ENCODE measurements at places on chromosomes 4 and X.

DNA sequence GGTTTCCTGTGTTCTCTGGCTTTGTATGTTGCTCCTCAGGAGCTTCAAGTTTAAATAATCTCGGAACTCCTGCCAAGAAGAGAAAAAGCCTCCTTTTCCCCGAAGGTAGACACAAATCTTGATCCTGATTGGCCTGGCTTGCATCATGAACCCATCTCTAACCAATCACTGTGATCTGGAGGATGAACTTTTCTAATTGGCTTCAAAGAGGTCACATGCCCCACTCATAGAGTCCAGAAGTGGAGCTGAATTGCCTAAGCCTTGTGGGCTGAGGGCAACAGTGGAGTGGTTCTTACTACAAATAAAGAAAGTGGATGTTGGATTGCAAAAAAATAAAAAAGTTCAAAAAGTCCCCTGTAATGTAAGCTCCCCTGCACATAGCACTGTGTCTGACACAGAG lies 245.9 kb downstream of the MID1IP1 start:
- DNase-seq = no peak

GRCh38 chr4:108877821-108878220 lies 115.0 kb upstream of the ETNPPL start:
- no peak for DNase-seq

- no peak for DNase-seq
Measured at GRCh38 chr4:38842994-38843393, 13.6 kb downstream of the TLR6 start.

- no peak for DNase-seq
Measured at GRCh38 chrX:122907375-122907774, 276.7 kb upstream of the GRIA3 start.

GRCh38 chr4:121462660-121463261 lies 81.9 kb upstream of the QRFPR start:
- DNase-seq = no peak

DNA sequence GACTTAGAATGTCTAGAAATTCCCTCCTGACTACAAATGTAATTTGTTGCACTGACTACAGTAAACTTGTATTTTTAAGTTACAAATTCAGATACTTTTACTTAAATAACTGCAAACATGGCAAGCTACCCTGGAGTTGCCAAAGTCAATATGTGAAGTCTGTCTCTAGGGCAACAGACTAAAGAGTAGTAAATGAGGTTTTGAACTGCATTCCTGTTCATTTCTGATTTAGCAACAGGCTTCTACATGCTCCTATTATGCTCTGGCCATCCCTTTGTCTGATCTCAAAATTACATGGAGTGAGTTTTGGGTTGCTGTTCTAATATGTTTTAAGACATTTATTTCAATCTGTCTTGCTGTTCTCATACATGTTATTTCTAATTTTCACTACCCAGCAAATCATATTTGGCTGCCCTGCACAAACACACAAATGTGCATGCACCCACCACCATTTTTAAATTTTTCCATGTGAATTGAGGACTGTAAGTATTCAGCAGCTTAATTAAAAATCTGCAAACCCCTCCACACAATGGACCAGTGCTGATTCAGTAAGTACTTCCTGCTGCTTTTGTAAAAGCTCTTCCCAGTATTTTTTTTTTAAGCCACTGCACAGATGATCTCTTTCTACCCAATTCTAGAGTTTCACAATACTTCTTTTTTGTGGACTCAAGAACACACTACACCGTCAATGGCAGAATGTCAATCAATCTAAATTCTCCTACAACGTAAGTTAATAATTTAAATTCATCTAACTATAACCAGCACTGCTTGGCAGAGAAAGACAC lies 26.7 kb downstream of the SH3RF1 start:
- DNase-seq = no peak

DNA sequence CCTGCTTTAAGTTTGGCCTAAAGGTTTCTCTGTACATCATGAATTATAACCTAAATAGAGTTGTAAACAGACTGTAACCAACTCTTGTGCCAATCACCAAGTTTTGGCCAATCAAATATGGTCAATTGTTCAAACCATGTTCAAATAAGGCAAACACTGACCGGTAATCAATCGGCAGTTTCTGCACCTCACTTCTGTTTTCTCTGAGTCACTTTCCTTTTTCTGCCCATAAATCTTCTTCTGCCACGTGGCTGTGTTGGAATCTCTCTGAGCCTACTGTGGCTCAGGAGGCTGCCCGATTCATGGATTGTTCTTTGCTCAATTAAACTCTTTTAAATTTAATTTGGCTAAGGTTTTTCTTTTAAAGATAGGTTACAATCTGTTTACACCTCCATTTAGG lies 16.5 kb upstream of the ENPP6 start:
- no peak for DNase-seq

- no peak for DNase-seq
Measured at GRCh38 chr4:153267890-153268289, 63.6 kb downstream of the TRIM2 start.

DNA sequence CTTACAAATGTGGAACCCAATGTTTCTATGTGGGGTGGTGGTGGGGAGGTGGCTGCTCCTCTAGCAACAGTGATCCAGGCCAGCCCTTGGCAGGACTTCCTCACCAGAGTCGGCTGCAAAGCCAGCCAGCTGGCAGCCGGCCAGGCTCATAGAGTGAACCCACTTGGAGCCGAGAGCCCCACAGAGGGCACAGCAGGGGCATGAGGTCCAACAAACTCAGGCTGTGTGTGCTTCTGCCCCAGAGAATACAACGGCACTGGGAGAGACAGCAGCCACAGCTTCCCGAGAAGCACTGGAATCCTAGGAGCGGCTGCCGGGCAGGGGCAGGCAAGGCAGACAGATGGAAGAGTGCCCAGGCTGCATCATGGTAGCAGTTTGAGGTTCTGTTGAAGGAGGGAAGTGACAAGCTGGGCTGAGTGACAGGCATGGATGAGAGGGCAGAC lies 23.5 kb upstream of the SOWAHD start:
- DNase-seq = no peak

DNA sequence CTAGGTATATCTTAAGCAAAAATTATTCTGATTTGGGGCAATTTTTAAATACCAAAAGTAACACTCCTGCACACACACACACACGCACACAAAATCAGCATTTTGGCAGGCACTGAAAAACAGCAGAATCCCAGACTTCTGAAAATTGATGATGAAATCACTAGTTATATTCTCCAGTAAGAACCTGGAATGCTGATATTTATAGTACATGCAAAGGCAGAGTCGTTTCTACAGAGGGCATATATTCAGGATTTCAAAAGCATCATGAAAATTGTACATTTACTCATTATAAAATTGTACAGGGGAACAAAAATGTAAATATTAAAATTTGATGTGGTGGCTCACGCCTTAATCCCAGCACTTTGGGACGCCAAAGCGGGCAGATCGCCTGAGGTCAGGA lies 352.5 kb upstream of the PITX2 start:
- DNase-seq = no peak

DNA sequence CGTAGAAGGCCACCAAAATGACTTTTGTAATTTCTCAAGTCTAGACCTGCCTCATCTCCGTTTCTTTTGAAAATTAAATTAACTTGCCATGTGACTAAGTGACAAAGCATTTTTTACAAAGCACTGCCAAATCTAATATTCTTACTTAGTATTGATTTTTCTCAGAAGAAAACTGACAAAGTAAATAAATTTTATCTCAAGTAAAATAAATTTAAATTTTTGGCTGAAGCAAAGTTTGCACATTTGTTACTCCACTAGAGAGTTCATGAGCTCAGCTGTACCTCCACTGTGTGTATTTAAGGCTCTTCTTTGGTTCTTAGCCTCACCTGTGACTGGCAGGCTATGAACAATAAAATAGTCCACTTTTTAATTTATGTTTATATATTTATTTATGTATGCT lies 441.1 kb upstream of the PCDH10 start:
- DNase-seq = no peak

GRCh38 chrX:137747244-137748043 lies 181.5 kb downstream of the ZIC3 start:
- DNase-seq = no peak

- no peak for DNase-seq
Measured at GRCh38 chr4:101977076-101977475, 186.5 kb downstream of the BANK1 start.

DNA sequence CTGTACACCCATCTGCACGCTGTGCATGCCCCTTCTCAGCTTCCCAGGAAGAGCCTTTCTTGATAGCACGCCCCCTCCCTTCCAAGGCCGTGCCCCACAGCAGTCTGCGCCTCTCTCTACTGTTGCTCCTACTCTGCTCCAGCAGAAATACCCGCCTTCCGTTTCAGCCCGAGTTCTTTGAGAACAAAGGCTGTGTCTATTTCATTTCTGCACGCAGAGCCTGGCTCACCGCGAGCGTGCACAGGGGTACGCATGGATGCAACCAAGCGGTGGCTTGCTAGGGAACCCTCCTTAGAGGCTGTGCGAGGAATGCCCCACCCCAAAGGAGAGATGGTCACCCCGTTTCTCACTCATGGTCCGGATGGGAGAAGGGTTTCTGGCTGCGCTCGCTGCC lies 485 bp downstream of the AADAT start:
- DNase-seq = no peak

DNA sequence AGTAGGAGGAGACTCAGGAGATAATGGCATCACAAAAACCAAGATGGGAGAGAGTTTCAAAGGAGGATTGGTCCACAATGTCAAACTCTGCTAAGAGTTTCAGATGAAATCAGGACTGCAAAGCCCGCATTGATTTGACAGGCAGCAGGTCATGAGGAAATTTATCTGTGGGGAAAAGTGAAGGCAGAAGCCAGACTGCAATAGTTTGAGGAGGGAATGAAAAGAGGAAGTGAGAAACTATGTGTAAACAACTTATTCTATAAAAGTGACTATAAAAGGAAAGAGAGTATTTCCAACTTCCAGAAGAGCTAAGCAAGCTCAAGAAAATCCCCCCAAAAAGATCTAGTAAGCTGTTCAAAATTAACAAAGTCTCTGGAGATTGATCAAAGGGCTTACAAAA lies 66.3 kb upstream of the DGKK start:
- no peak for DNase-seq

- DNase-seq = no peak
Measured at GRCh38 chr4:166658585-166658984, 575.7 kb downstream of the SPOCK3 start.

GRCh38 chrX:107507093-107507743 lies 57.8 kb downstream of the FRMPD3 start:
- DNase-seq = no peak

- DNase-seq = no peak
Measured at GRCh38 chr4:98518559-98519267, 139.7 kb downstream of the TSPAN5 start.

DNA sequence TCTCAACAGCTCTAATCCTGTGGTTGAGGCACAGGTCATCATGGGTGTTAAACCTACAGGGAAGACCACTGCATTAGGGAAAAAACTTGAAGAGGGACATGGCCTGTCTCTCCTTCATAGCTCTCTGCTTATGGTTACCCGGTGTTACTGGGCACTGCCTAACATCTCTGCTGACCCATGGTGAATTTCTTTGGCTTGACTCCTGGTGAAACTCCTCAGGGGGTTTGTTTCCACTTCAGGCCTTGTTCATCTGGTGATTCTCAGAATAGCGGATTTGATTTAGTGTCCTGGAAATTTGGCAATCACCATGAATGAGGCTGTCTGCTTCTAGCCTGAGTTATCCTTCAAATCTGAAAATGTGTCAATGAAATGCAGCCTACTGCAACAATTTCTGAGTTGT lies 114.4 kb downstream of the ZNF518B start:
- DNase-seq = no peak

GRCh38 chr4:95889662-95890061 lies 49.8 kb downstream of the PDHA2 start:
- DNase-seq = no peak

Measured in activated gamma-delta T cell treated with anti-CD3 and anti-CD28 coated beads, Interleukin-2, amount 50 U/mL, for 16 hours (primary cell).